ENCODE measurements at places on chromosomes 6 and 20.

DNA sequence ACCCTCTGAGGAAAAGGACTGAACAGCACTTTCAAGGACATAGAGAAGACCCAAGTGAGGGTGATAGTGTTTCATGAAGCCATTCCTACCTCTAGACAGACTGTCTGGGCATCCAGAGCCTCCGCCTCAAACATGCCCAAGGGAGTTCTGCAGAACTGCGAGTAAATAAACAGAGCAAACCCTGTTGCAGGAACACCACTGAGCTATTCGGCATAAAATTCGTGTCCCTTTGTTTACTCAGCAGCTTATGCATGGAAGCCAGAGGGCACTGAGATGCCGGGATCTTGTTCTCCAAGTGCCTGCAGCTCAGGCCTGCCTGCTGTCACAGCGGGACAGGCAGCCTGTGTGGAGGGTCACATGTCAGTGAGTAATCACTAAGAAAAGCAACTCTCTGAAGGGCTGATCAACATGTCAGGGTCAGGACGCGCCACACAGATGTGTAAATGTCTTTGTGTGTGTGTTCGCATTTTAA, 164.9 kb upstream of the HEY2 start:
- no peak for DNase-seq

DNA sequence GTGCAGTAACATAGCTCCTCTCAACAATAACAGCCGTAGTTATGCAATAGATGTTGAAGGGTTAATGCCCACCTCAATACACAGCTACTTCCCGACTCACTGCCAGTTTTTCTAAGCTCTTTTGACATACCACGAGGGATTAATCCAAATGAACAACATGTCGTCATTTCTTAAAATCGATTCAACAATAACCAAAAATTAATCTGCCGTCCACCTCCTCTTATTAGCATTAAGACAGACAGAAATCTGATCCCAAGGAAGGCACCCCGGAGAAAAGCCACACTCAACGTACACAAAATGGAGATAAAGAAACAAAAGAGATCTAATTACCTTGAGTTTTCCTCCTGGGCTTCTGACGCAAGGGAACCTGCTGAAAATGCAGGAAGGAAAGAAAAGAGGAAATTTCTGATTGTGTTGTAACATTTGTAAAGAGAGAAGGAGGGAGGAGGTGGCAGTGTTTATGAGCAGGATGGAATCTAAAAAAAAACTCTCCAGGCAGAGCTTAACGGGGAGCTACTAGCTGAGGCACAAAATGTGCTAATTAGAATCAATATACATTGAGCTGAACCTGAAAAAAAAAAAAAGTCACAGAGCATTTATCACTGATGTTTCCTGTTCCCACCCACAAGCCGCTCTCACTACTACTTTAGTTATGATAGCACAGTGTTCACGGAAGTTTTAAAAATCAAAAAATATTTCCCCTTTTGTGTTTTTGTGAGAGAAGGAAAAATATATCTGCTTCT, 109.3 kb downstream of the IPCEF1 start:
- no peak for DNase-seq

GRCh38 chr6:11712760-11713159, 65.8 kb downstream of the ADTRP start:
- DNase-seq = no peak

DNA sequence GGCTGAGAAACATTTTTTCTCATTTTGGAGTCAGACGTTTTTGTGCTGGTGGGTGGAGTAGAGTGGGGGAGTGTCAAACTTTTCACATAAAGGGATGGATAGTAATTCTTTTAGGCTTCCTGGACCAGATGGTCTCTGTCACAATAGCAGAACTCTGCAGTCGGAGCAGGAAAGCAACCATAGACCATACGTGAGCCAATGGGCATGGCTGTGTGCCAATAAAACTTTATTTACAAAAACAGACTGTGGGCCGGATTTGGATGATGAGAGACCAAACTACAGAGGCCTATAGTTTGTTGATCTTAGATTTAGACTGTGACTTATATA, 70.8 kb upstream of the SLC22A23 start:
- DNase-seq = no peak

- DNase-seq = no peak
Observed at GRCh38 chr6:108222504-108222903, 38.3 kb downstream of the SNX3 start.

Data from sciatic nerve (tissue), 2 donors.